H9 (cell line): ENCODE measurements at places on chromosomes 6 and 20.

DNA sequence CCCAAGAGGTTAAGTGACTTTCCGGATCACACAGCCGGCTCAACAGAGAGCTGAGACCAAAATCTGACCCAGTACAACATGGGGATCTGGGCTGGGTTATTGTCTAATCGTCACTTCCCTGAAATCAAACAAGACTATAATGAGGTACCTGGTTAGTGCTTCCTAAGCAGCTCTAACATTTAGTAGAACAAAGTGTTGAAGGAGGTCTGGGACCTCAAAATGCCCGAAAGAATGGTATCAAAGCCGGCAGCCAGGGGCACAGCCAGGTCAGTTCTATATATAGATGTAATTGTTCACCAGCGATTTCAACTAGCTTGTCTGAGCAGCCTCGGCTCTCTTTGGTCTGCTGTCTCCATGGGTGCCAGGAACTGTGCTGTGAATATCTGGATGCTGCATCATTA lies 245.5 kb upstream of the ECI2 start:
- DNase-seq: no peak
- no peaks in the 10 kb centered on the region for H3K27me3 ChIP-seq
- H3K4me1 ChIP-seq: no peaks in the 10 kb centered on the region
- H3K4me3 ChIP-seq: no peak overlapping the region
- H3K36me3 ChIP-seq: peaks cover 22% of the 10 kb centered on the region

DNA sequence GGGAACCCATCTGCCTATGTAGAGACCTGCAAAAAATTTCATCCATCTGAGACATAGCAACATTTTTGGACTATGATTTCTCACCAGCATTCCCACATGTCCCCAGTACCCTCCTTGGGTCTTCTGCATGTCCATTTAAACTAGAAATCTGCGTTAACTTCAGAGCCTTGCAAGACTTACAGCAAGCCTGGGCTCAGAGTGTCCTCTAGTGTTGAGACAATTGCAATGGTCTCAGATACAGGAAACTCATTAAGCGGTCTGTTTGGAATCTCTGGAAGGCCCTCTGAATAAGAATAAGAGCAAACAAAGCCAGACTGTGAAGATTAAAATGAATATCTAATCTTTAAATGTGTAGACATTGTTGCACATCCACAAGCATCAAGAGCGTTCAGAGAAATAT lies 20.5 kb upstream of the PI3 start:
- no peak overlapping the region for H3K27ac ChIP-seq
- H3K4me3 ChIP-seq: no peak overlapping the region
- no peaks in the 10 kb centered on the region for H3K36me3 ChIP-seq
- no peak for DNase-seq

DNA sequence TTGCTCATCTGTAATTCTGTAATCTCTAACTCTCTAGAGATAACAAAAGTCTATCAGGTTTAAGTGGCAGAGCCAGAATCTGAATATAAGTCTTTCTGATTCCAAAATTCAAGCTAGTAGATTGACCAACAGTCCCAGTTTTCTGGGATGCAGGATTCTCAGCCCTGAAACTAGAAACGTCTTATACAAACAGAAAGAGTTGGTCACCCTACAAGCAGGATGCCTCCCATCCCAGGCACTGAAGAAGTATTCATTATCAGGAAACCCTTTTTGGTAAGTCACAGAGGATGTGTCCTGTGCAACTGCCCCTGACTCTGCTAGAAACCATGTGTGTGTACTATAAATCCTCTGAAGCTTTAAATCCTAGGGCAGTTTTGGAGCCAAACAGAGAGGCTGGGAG lies 135.0 kb downstream of the CARMIL1 start:
- H3K36me3 ChIP-seq: peaks cover under 1% of the 10 kb centered on the region
- H3K4me1 ChIP-seq: peaks cover 9% of the 10 kb centered on the region
- H3K27ac ChIP-seq: no peak overlapping the region
- no peak overlapping the region for H3K4me3 ChIP-seq

- no peak overlapping the region for H3K4me3 ChIP-seq
- H3K36me3 ChIP-seq: no peaks in the 10 kb centered on the region
- DNase-seq: no peak
Measured at GRCh38 chr6:108361312-108361932, 66.6 kb downstream of the AFG1L start.

- H3K4me3 ChIP-seq: no peak overlapping the region
- no peaks in the 10 kb centered on the region for H3K27me3 ChIP-seq
- H3K4me1 ChIP-seq: no peaks in the 10 kb centered on the region
Measured at GRCh38 chr6:8080362-8081151, 16.4 kb upstream of the BLOC1S5 start.

GRCh38 chr6:90078513-90079289 lies 184.4 kb downstream of the GJA10 start:
- no peaks in the 10 kb centered on the region for H3K36me3 ChIP-seq
- no peaks in the 10 kb centered on the region for H3K4me1 ChIP-seq
- H3K27me3 ChIP-seq: no peaks in the 10 kb centered on the region
- H3K4me3 ChIP-seq: no peak overlapping the region
- no peak overlapping the region for H3K27ac ChIP-seq

DNA sequence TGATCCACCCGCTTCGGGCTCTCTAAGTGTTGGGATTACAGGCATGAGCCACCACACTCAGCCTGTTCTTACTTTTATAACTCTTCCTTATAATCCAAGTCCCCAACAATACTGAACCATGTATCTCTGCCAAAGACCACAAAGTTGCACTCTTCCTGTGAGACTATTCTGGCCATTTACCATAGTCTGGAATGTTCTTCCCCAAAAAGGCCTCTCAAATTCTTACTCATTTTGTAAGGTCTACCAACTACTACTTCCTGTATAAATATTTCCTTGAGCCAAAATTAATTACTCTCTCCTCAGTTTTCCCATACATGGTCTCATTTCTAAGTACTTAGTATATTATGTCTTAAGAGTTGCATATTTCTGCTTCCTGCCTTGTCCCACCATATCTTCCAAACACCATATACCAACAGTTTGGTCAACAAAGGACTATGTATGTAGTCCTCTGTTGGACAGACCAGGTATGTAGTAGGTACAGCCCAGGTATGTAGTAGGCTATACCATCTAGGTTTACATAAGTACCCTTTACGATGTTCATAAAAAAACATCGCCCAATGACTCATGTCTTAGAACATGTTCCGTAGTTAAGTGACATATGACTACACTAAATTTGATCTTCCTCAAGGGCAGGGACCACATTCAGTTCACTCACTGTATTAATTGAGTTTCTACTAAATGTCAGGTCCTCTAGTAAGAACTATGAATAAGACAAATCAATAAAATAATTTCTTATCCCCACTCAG lies 22.0 kb downstream of the RANBP9 start:
- H3K27ac ChIP-seq: no peak overlapping the region
- no peak overlapping the region for H3K4me3 ChIP-seq
- no peaks in the 10 kb centered on the region for H3K4me1 ChIP-seq
- peaks cover 31% of the 10 kb centered on the region for H3K36me3 ChIP-seq

DNA sequence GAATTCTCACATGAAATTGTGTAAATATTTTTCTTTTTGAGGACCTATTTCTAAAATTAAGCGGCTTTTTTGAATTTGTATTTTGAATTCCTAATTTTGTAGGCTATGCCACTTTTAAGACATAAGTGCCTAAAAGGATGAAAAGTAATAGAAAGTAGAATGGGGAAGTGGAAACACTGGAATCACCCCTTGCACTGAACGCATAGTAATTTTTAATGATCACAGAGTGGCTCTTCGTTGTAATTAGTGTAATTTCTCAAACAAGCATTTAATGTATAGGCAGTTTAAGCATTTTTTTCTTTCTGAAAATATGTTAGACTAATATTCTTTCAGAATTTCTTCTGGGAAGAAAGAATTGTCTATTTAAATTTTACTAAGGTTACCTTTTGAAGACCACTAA lies 73.2 kb downstream of the ARID1B start:
- no peak overlapping the region for H3K4me3 ChIP-seq
- no peaks in the 10 kb centered on the region for H3K27me3 ChIP-seq
- H3K36me3 ChIP-seq: peaks cover 5% of the 10 kb centered on the region; the same call in 1 of the 2 replicates
- DNase-seq: no peak

- peaks cover 4% of the 10 kb centered on the region; the same call in 2 of the 3 replicates for H3K36me3 ChIP-seq
- no peak overlapping the region for H3K4me3 ChIP-seq
- no peak overlapping the region for H3K27ac ChIP-seq
- no peak for DNase-seq
- no peaks in the 10 kb centered on the region for H3K27me3 ChIP-seq
Measured at GRCh38 chr6:166408936-166409755, 26.4 kb upstream of the MPC1 start.

GRCh38 chr6:134675110-134676054 lies 274.5 kb downstream of the ALDH8A1 start:
- no peaks in the 10 kb centered on the region for H3K36me3 ChIP-seq
- DNase-seq: no peak
- no peak overlapping the region for H3K27ac ChIP-seq
- H3K4me1 ChIP-seq: no peaks in the 10 kb centered on the region; the same call in 1 of the 2 replicates
- H3K4me3 ChIP-seq: no peak overlapping the region
- H3K27me3 ChIP-seq: no peaks in the 10 kb centered on the region

DNA sequence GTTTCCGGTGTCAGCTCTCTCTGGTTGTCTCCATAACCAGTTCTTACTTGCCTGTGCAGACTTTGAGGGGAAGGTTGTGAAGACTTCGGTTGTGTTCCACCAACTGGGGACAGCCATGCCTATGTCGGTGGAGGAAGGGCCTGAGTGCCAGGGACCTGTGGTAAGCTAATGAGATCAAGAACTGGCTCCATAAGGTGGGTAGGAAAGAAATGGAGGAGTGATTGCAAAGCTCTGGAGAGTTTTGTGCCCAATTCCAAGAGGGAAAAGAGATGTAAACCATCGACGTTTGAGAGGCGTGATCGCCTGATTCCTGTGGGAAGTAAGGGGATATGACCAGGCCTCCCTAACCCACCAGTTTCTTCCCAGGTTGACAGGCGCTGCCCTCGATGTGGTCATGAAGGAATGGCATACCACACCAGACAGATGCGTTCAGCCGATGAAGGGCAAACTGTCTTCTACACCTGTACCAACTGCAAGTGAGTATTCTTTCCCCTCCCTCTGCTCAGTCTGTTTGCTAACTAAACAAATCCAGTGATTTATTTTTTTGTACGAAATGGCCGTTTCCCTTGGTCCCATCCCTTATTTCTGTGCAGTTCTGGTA lies 893 bp downstream of the POLR1H start:
- 0 out of 2 replicates have a peak, but pooled peaks cover 4% of the 10 kb centered on the region for H3K4me1 ChIP-seq
- H3K27me3 ChIP-seq: no peaks in the 10 kb centered on the region
- DNase-seq: no peak
- no peak overlapping the region for H3K27ac ChIP-seq
- H3K4me3 ChIP-seq: peak overlapping the region; percentile 95

DNA sequence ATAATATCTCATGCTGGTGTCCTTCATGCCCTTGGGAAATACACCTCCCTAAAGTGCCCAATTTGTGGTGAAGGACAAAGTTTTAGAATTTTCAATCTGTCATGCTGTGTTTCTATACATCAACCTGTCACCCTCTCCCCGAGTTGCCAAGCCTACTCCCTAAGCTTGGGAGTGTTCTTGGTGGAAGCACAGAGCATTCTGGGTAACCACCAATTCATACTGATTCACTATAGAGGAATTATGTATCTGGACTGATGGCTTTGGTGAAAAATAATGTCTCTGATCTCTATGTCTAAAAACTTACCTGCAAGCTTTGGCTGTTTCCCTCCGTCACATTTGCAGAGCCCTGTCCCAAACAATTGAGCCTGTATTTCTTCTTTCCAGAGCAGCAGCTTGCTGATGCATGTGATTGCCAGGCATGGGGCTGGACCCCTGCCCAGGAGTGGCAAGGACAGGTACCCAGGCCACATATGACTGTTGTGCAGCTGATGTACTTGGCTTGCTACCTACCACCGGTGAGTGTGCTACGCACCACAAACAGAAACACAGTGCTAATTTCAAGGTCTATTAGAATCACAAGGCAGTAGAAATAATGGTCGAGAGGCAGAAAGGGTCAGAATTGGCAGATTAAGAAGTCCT lies 202.8 kb upstream of the CITED2 start:
- DNase-seq: no peak
- H3K27ac ChIP-seq: no peak overlapping the region
- H3K4me1 ChIP-seq: no peaks in the 10 kb centered on the region
- H3K36me3 ChIP-seq: no peaks in the 10 kb centered on the region

- peaks cover 3% of the 10 kb centered on the region; the same call in 1 of the 2 replicates for H3K4me1 ChIP-seq
- no peaks in the 10 kb centered on the region for H3K36me3 ChIP-seq
- H3K4me3 ChIP-seq: no peak overlapping the region
- DNase-seq: no peak
Measured at GRCh38 chr6:56868687-56869086, 86.2 kb upstream of the BEND6 start.

- no peaks in the 10 kb centered on the region for H3K4me1 ChIP-seq
- H3K27me3 ChIP-seq: no peaks in the 10 kb centered on the region
- no peak for DNase-seq
- H3K36me3 ChIP-seq: peaks cover 1% of the 10 kb centered on the region; the same call in 1 of the 2 replicates
- H3K27ac ChIP-seq: no peak overlapping the region
- no peak overlapping the region for H3K4me3 ChIP-seq
Measured at GRCh38 chr6:145036848-145037567, 698.3 kb downstream of the EPM2A start.

- DNase-seq: no peak
- H3K27ac ChIP-seq: no peak overlapping the region
- H3K27me3 ChIP-seq: no peaks in the 10 kb centered on the region
- H3K4me1 ChIP-seq: no peaks in the 10 kb centered on the region; the same call in 1 of the 2 replicates
Measured at GRCh38 chr6:36735110-36736071, 37.8 kb downstream of the RAB44 start.

DNA sequence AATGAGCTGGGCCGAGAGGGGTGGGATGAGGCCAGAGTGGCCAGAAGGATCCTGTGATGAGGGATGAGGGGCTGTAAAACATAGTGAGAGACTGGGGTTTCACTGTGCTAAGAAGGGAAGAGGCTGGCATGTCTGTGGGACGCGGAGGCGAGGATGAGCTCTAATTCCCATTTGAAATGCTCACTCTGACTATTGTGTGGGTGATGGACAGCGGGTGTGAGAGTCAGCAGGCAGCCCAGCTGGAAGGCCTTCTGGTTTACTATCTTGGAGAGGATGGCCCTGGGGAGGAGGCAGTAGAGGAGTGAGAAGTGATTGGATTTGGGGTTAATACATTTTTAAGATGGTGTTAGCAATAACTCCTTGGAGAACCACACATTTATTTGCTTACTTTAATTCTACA lies 9.5 kb upstream of the MICA start:
- no peak overlapping the region for H3K27ac ChIP-seq
- H3K27me3 ChIP-seq: no peaks in the 10 kb centered on the region
- H3K4me3 ChIP-seq: no peak overlapping the region
- no peak for DNase-seq
- H3K36me3 ChIP-seq: peaks cover 4% of the 10 kb centered on the region; the same call in 1 of the 2 replicates

- no peak for DNase-seq
- H3K4me1 ChIP-seq: no peaks in the 10 kb centered on the region
- no peak overlapping the region for H3K27ac ChIP-seq
- no peaks in the 10 kb centered on the region for H3K36me3 ChIP-seq
- H3K27me3 ChIP-seq: no peaks in the 10 kb centered on the region
Measured at GRCh38 chr20:32610472-32611218, 25.5 kb upstream of the NOL4L start.
